Natural killer cell treated with Interleukin-12 subunit alpha and Interleukin-12 subunit beta and Interleukin-15 and Interleukin-18, amount 100 ng/mL, for 72 hours (primary cell): ENCODE measurements at places on chromosomes 2 and 18.

DNA sequence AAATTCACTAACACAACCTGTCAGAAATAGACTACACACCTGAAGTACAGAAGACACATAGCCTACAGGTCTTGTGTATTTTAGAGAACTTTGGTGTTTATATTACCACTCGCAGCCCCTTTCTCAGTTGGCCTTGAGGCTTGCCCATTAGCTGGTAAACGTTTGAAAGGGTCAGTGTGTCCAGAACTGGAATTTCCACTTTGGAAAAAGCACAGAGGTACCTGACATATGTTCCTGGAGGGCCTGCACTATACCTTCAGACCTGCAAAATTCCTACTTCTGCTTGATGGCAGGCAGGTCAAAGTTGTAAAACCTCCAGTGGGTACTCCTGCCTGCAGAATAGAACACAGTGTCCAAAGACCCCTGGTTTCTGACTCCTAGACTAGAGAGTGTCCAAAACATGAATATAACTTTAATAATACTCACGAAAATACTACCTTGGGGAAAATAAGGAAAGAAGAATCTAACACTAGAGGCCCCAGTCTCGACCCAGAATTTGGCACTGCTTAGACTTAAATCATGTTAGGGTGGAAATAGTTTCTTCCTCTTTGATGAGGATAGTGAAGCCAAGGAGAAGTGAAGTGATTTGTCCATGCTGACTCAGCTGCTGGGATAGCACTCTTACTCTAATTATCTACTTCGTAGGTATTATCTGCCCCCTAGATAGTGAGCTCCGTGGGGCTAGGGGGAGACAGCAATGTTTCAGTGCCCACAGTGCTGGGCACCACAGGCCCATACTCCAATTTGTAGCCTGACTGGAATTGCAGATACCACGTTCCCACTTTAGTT, 2.8 kb downstream of the KCTD1 start:
- no peak for DNase-seq
- peaks cover 30% of the 10 kb centered on the region for H3K4me1 ChIP-seq
- no peak overlapping the region for H3K27ac ChIP-seq
- no peak overlapping the region for H3K4me3 ChIP-seq
- H3K36me3 ChIP-seq: no peaks in the 10 kb centered on the region

GRCh38 chr2:191025135-191025534, 11.2 kb upstream of the STAT1 start:
- H3K4me3 ChIP-seq: peak overlapping the region; percentile 60
- H3K36me3 ChIP-seq: peaks cover 20% of the 10 kb centered on the region
- DNase-seq: no peak
- H3K4me1 ChIP-seq: peaks cover 31% of the 10 kb centered on the region
- peak overlapping the region; percentile 84 for H3K27ac ChIP-seq

- H3K36me3 ChIP-seq: peaks cover 10% of the 10 kb centered on the region
- peak overlapping the region; percentile 99 for H3K4me3 ChIP-seq
- H3K27me3 ChIP-seq: no peaks in the 10 kb centered on the region
- peak overlapping the region; percentile 95 for H3K27ac ChIP-seq
- no peak for DNase-seq
- peaks cover 41% of the 10 kb centered on the region for H3K4me1 ChIP-seq
Measured at GRCh38 chr2:28751956-28752630, 463 bp downstream of the PPP1CB start.

GRCh38 chr2:16680781-16681180, 15.1 kb upstream of the CYRIA start:
- no peak overlapping the region for H3K4me3 ChIP-seq
- peaks cover 5% of the 10 kb centered on the region for H3K27me3 ChIP-seq
- peaks cover 10% of the 10 kb centered on the region for H3K36me3 ChIP-seq
- DNase-seq: no peak
- no peaks in the 10 kb centered on the region for H3K4me1 ChIP-seq

DNA sequence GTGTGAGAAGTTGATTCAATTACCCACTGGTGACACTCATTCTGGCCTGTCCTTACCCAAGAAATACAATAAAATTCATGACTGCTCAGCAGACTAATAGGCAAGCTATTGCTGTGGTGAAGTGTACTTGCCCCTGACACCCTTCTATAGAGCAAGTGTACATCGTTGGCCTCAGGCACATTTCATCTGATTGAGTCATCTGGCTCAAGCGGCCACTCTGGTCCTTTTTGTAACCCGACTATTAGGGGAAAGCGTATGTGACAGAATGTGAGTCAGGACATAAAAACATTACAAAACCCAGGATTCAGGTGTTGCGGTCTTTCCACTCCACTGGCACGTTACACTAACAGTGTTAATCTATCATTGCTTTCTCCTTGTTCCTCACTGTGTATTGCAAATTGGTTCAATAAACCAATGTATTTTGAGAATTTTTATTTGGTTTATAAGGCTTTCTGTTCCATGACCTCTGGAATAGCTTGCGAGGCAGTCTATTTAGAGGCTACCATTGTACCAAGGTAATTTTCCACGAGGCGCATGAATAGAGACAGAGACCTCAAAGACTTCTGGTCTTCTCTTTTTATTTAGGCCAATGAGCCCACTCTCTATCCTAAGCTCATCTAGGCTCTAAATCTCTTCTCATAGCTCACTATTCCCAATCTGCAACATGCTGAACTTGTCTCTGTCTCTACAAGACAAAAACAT, 10.2 kb upstream of the TTC32 start:
- H3K27ac ChIP-seq: no peak overlapping the region
- no peaks in the 10 kb centered on the region for H3K4me1 ChIP-seq
- no peaks in the 10 kb centered on the region for H3K36me3 ChIP-seq
- no peak for DNase-seq
- H3K27me3 ChIP-seq: peaks cover 2% of the 10 kb centered on the region

GRCh38 chr2:67790622-67791021, 272.2 kb downstream of the C1D start:
- no peak overlapping the region for H3K27ac ChIP-seq
- no peak overlapping the region for H3K4me3 ChIP-seq
- H3K36me3 ChIP-seq: no peaks in the 10 kb centered on the region
- H3K4me1 ChIP-seq: no peaks in the 10 kb centered on the region
- peaks cover 14% of the 10 kb centered on the region for H3K27me3 ChIP-seq

DNA sequence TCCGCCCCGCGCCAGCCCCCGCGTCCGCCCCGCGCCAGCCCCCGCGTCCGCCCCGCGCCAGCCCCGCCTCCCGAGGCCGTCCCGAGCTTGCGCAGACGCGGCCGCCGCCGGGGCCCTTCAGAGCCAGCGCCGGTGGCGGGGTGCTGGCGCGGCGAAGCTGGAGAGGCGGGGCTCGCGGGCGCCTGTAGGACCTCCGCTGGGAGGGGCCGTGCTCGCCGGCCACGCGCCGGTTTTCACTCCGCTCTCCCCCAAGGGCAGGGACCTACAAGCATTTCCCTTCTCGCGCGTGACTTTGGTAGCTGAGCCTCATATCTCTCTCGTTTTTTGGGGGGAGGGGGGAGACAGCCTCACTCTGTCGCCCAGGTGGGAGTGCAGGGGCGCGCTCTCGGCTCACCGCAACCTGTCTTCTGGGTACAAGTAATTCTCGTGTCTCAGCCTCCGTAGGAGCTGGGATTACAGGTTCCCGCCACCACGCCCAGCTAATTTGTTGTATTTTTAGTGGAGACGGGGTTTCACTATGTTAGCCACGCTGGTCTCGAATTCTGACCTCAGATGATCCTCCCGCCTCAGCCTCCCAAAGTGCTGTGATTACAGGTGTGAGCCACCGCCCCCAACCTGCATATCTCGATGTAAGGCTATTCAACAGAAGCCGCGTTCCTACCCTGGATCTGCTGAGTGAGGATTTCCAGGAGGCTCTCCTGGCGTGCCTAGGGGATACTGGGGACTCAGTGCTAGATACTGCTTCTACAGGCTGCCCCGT, at the start of gene ZNF514:
Gene ZNF514 (minus strand): TSS at position 159 of the 760 bp plus-strand sequence. CDS start 6,595 bp downstream, outside the sequence.
- H3K4me3 ChIP-seq: peak within 1 kb of the TSS; percentile 88
- H3K27ac ChIP-seq: peak within 1 kb of the TSS; percentile 68
- no peaks in the 10 kb centered on the region for H3K27me3 ChIP-seq
- H3K4me1 ChIP-seq: peaks cover 14% of the 10 kb centered on the region
- DNase-seq: peak; percentile 91

DNA sequence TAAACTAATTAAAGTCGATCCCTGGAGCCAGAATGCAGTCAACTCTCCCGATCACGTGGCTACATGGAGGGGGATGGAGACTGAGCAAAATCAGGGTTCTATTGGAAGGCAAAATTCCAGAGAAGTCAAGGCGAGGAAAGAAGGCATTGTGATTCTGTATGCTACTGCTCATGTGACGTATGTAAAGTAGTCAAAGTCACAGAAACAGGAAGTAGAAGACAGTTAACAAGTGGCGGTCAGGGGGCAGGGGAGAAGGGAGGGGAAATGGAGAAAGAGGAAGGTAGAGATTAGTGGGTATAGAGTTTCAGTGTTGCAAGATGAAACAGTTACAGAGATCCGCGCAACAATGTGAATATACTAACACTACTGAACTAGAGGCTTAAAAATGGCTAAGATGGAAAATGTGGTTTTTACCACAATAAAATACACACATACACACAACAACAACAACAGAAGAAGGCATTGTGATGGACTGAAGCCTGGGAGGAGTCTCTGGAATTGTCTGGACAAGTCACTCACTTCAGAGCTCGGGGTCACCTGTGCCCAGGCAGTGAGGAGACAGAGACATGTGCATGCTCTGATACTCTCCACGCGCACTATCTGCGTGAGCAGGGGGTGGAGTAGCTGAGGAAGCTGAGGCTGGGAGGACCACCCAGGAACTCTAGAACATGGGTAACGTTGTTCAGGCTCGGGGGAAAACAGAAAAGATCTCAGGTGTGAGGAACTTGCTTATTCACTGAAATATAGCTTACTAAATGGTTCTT, 89.9 kb upstream of the CDCA7 start:
- no peak for DNase-seq
- no peaks in the 10 kb centered on the region for H3K36me3 ChIP-seq
- no peaks in the 10 kb centered on the region for H3K27me3 ChIP-seq
- H3K27ac ChIP-seq: peak overlapping the region; percentile 2
- H3K4me1 ChIP-seq: peaks cover 12% of the 10 kb centered on the region
- peak overlapping the region; percentile 66 for H3K4me3 ChIP-seq

DNA sequence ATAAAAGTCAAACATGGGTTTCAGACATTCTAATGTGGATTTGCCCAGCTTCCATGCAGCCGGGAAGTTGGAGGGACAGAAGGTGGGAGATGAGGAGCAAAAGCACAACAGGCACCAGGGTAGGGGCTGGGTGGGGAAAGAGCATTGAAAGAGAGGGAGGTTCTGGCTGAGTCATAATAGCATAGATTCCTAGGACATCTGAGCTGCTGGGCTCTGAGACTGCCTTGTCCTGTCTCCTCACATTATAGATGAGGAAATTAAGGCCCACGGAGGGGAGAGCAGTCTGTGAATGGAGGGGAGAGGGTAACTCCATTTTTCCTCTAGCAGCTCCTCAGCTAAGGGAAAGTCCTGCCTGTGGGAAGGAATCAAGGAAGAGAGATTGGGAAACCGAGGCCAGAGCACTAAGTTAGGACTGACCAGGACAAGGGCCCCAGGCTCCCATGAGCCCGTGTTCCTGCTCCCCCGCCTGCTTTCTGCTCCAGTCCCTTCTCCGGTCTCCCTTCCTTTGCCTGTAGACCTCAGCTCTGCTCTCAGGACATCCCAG, 26.2 kb downstream of the SH2D6 start:
- no peak overlapping the region for H3K4me3 ChIP-seq
- no peak for DNase-seq
- H3K36me3 ChIP-seq: no peaks in the 10 kb centered on the region
- no peaks in the 10 kb centered on the region for H3K27me3 ChIP-seq
- H3K4me1 ChIP-seq: no peaks in the 10 kb centered on the region

DNA sequence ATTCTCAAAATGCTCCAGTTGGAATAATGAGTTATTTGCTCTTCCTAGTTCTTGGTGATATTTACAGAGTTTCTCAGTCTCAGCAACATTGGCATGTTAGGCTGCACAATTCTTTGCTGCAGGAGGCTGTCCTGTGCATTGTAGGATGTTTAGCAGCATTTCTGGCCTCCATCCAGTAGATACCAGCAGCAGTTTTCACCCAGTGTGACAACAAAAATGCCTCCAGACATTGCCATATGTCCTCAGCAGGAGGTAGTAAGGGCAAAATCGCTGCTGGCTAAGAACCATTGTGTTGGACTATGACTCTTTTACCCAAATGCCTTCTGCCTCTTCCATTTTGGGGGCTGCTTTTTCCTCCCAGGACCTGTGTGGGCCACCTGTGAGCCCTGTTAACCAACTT, 50.4 kb downstream of the PAX8 start:
- no peaks in the 10 kb centered on the region for H3K36me3 ChIP-seq
- no peaks in the 10 kb centered on the region for H3K27me3 ChIP-seq
- H3K4me3 ChIP-seq: no peak overlapping the region
- no peak for DNase-seq

DNA sequence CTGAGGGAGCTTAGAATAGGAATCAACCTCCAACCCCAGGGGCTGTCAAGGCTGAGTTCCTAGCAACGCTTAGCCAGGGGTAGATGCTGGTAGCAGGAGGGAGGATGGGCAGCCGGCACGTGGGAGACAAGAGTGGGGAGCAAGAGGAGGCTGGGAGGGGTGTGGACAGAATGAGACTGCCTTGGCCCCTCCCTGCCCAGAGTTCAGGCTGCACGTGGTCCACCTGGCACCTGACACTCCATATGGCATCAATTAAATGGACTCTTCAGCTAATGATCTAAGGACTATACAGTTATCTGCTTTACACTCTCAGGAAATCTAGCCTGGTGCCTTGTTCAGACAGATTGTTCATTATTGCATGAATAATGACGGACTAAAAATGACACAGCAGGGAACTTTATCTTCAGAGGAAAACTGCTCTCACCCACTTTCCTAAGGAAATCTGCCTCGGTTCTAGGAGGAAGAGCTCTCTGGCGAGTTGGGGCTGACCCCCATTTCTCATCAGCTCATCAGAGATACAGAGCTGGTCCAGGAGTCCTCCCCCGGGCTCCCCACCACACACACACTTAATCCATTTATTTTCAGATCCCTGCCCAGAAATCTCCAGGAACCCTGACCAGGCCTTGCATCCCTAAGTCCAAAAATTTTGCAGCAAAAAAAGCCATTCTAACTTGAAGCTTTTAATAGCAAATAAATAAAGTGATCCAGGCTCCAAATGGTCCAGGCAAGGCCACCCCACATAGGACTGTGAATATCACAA, 102.1 kb upstream of the CDC42EP3 start:
- DNase-seq: no peak
- no peaks in the 10 kb centered on the region for H3K27me3 ChIP-seq

DNA sequence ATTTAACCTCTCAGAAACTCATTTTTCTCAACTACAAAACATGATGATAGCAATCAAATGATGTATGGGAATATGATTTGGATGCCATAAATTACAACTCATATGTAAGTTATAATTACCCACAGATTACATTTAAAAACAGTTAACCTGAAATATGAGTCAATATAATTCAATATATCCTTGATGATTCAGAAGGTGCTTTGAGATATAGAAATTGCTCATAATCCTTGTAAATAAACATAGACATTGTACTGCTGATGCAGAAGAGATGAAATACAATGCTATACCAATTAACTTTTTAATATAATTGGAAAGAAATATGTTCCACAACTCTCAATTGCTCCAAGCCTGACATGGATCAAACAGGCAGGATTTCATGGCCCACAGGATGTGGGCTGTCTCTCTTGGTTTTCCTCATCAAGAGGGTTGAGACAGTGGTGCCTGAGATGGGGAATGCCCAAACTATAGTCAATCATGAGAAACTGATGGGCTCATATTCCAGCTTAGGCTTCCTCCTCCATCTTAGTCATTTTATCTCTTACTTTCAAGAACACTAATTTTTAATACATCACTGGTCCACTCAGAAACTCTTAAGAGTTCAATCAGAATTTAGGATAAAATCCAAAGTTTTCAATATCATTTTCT, 49.4 kb downstream of the NCKAP5 start:
- no peaks in the 10 kb centered on the region for H3K36me3 ChIP-seq
- DNase-seq: no peak
- no peak overlapping the region for H3K27ac ChIP-seq
- H3K4me3 ChIP-seq: no peak overlapping the region
- no peaks in the 10 kb centered on the region for H3K4me1 ChIP-seq
